ENCODE measurements at places on chromosomes 2 and 18.

DNA sequence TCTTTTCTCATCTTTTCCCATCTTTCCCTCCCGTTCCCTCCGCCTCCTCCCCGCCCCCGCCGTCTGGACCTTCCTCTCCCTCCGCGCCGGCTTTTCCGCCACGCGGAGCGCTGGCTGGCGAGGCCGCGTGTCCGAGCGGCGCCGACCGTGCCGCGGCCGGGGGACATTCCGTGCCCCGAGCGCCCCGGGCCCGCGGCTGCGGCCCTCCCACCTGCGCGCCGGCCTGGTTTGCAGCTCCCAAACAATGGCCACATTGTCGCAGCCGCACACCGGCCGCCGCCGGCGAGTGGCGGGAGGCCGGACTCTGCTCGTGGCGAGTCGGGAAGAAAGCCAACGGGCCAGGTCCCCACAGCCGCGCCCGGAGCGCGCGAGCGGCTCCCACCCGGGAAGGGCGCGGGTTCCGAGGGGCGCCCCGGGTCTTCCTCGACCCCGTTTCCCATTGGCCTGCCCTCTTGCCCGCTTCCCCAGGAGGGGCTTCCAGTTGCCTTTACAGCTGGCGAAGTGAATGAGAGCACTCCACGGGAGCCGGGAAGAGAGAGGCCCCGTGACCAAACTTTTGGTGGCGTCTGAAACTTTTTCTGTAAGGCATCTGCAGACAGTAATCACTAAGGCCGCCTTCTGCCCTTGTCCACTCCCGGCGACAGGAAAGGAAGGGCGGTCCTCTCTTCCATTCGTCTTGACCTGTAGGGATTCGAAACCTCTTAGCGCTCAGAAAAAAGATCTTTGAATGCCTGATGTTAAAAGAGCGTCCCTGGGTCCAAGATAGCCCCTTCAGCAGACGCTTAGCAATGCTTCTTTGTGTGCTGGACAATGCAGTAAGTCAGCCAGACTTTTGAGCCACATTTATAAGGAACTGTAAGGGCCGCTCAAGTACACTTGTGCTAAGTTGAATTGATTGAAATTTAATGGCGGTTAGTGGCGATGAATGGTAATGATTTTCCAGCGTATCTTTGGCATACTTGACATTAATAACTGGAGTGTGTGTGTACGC lies 6.2 kb downstream of the GLI2 start:
- DNase-seq: no peak

- DNase-seq: peak; percentile 60
Observed at GRCh38 chr18:13216092-13216582, 2.4 kb upstream of the LDLRAD4 start.

- DNase-seq: no peak
Observed at GRCh38 chr2:2825062-2825461, 494.0 kb upstream of the MYT1L start.

- no peak for DNase-seq
Observed at GRCh38 chr2:16507655-16508489, 157.8 kb downstream of the CYRIA start.

- DNase-seq: peak; percentile 39
Observed at GRCh38 chr2:45935791-45936622, 284.5 kb downstream of the PRKCE start.

GRCh38 chr2:37653805-37654378 lies 17.6 kb downstream of the CDC42EP3 start:
- peak; percentile 35 for DNase-seq

GRCh38 chr2:205772983-205773382 lies 90.7 kb downstream of the NRP2 start:
- DNase-seq: no peak

- no peak for DNase-seq
Observed at GRCh38 chr2:77838441-77838840, 316.3 kb upstream of the LRRTM4 start.

DNA sequence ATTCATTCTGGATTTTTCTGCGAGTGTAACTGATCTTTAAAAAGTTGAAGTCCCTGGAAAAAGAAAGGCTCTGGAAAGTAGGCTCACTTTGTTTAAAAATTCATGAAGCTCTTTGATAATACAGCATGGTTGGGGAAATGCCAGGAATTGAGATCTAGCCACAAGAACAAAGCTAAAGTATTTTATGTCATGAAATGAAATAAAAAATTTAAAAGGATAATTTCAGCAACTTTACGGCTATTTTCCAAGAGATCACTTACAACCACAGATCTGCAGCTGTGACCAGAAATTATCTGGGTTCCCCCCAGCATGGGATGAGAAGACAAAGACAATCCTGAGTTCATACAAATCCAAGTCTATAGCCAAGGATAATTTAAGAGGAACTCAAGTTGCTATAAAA lies 25.3 kb upstream of the RFX8 start:
- DNase-seq: no peak

GRCh38 chr2:120880381-120880780 lies 144.7 kb downstream of the GLI2 start:
- DNase-seq: no peak

DNA sequence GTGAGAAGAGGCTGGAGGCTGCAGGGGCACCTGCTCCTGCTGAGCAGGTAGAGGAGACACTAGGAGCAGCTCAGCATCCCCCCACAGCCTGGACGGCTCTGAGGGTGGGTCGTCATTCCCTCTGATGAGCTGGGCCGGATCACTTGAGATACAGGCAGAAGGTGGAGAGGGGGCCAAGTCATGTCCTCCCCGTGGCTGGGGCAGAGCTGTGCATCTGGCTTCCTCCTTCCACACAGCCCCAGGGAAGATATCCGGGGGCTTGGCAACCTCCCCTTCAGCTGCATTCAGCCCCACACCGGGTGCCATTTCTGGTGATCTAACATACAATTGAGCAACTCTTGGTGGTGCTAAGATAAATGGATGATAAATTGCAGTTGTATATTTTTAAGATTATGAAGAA lies 236.9 kb downstream of the LDLRAD4 start:
- DNase-seq: no peak

DNA sequence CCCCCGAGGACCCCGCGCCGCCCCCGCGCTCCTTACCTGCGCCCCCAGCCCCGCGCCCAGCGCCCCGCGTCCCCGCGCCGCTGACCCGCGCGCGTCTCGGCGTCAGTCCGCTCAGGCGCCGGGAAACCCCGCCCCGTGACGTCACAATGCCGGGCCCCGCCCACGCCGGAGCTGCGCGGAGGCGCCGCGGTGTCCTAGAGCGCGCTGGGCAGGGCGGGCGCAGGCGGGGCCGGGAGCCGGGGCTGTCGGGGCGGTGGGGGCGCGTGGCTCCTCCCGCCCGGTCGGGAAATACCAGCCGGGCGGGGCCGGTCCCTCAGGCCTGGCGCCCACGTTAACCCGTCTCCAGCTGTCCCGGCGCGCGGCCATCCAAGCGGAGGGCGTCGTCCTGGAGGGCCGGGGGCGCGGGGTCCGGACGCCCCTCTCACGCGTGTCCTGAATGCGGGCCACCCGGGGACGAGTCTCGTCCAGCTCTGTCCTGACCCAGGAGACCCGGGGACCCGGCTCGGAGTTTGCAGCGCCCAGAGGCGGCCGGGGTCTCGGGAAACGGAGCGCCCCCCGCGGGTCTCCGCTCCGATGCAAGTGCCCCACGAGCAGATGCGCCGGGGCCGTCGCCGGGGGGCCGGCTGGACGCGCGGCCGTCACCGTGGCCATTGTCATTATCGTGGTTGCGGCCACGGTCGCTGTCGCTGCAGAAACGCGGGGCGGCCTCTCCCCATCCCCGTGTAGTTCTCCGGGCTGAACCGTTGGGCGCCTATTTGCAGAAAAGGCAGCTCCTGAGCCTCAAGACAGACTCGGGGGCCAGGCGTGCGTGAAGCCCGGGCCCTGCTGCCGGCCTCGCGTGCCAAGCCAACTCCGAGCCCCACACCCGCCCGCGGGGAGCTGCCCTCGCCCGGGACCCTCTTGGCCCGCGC lies at the start of gene SLC66A2:
Gene SLC66A2 (minus strand): TSS at position 109 of the 911 bp plus-strand sequence. CDS start 727 bp downstream, outside the sequence.
- peak; percentile 94 for DNase-seq

DNA sequence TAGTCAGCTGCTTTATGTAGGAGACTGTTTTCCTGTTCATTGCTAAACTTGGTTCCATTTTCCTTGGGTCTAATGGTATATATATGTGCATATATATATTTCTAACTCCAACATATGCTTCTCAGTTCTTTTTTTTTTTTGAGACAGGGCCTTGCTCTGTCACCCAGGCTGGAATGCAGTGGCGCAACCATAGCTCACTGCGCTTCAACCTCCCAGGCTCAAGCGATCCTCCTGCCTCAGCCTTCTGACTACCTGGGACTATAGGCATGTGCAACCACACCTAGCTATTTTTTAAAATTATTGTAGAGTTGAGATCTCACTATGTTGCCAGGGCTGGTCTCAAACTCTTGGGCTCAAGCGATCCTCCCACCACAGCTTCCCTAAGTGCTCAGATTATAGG lies 22.1 kb downstream of the STPG4 start:
- no peak for DNase-seq

DNA sequence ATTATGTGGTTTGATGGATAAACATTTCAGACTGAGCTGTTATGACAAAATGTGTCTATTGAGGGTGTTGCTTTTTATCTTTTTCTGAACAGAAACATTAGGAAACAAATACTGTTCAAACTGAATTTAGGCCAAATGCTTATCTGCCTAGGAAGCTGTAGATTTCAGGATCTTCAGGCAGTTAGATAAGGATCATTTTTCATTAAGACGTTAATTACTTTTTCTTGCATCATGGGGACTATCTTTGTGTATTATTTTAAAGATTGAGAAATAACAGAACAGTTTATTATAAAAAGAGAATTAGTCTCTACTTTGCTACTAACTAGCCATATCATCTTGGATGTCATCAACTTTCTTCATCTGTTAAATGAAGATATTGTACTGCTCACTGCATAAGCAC lies 107.5 kb downstream of the TTC27 start:
- DNase-seq: no peak

DNA sequence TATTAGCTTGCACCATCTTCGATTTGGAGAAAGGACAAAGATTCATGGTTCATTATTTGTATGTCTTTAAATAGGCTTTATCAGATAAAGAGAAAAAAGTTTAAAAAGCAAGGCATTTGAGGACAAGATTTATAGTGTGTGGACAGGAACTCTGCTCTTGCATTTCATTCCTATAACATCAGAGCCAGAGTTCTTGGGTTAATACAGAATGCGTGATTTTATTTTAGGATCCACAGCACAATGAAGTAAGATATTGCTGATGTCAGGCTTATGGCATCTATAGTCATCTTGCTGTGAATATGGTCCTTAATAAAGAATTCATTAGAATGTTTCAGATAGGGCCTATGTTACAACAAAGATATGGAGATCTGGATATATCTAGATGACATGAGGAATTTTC lies 19.7 kb downstream of the RASGRP3 start:
- DNase-seq: no peak

GRCh38 chr2:135600915-135601314 lies 69.6 kb downstream of the R3HDM1 start:
- DNase-seq: peak; percentile 7
